ENCODE measurements at places on chromosomes 2 and 18.

DNA sequence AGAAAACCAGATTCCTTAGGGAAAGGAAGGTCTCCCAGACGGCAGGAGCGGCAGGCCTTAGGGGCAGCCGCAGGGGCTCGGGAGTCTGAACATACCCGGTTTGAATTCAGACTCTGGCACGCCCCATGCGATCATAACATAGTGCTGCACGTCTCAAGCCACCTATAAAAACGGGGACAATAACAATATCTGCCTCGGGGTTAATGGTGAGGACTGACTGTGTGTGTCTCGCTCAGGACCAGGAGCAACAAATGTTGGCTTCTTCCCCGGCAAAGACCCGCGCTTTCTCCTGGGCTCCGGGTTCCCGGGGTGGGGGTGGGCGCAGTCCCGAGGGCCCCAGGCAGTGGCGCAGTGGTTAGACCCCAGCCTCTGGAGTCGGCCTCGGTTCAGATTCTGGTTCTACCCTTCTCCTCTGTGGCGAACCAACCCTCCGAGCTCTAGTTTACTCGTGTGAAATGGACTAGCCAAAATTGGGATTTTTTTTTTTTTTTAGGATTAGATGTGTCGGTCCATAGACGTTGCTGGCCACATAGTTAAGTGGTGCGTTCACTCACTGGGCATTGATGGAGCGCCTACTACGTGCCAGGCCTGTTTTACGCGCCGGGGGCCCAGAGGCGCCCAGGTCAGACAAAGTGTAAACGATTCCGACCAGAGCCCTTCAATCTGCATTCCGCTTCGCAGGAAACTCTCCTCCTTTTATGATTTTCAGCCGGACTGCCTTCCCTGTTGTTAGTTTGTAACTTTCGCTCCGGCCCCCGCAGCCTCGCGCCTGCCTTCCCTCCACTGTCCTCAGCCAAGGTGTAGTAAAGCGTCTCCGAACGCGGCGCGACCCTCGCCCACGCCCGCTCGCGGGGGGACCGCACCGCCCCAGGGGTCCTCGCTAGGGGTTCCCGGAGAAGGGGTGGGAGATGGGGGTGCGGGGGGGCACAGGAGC lies 820 bp upstream of the SH3BP4 start:
- no peak for DNase-seq

DNA sequence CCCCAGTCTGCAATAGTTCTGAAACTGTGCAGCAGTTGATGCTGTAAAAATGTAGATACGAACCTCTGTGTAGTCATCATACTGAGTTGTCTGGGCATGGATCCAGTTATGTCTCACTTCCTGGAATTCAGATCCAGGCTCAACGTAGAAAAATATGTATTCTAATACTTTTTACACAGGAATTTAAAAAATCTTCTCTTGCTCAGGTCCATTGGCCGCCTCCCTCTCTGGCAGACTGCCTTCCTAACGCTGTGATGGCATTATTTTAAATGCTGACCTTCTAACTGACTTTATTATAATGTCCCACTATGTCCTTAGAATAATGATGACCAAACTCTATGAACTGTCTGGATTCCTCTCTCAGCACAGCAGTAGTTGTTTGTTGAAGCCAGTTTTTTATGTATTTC lies 119.6 kb downstream of the FEZ2 start:
- DNase-seq, result no peak

DNA sequence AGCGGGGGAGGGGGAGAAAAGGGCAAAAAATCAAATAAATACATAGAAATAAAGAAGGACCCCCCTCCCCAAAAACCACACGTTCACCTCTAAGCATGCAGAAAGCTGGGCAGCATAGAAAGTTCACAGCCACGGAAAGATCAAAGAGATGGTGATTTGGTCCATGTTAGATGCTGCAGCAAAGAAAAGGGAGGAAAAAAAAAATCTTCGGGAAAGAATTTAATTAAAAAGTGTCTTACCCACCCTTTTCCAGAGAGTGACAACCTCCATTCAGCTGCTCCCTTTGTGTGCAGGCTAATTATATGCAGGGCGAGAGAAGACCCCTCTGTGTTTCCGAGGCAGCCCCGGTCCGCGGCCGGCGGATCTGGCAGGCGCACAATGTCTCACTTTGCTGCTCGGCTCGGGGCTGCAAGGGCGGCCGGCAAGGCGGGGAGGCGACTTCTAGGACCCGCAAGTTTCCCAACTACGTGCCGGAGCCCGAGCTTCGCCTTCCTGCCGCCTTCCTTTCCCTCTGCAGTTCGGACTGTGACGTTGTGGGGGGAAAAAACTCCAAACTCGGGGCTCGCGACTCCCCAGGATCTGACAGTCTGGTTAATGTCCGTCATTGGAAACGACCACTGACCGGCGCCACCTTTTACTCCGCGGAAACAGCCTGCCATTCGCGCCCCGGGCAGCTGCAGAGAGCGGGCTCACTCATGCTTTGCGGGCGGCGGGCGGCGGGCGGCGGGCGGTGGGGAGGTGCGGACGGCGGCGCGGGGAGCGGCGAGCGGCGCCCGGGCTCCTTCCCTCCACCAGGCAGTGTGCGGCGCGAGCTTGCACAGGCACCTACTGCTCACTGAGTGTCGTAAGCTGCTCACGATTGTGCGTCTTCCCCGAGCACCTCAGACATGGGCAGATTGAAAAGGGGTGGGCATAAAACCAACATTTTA lies at the start of gene LRRTM1:
LRRTM1 (minus strand) TSS at position 844 of the 929 bp plus-strand sequence. CDS start 933 bp downstream, outside the sequence.
- DNase-seq, result peak; percentile 88

DNA sequence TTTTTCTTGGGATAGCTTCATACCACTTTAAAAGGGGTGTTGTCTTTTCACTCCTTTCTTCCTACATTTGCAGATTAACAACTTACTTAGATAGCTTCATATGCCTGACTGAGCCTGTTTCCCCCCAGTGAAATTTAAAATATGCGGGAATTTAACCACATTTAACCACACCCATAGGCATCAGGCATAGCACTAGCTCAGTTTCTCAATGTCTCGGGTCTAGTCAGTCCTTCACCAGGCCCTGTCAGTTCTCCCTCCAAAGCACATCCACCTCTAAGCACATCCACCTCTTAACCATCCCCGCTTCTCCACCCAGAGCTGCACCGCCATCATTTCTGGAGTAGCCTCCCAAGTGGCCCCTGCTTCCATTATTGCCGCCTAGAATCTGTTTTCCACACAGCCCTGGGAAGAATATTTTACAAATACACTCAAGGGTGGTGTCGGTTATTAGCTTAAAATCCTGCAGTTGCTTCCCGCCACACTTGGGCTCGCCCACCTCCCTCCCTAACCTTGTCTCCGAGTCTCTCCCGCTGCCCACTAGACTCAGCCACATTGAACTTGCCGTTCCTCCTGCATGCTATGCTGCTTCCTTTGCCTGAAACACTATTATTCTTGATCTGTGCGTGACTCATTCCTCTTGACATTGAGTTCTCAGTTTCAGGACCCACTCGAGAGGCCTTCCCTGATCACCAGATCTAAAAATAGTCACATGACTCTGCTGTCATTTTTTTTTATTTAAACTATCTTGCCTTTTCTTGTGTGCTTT lies 68.3 kb downstream of the SPTBN1 start:
- no peak for DNase-seq

DNA sequence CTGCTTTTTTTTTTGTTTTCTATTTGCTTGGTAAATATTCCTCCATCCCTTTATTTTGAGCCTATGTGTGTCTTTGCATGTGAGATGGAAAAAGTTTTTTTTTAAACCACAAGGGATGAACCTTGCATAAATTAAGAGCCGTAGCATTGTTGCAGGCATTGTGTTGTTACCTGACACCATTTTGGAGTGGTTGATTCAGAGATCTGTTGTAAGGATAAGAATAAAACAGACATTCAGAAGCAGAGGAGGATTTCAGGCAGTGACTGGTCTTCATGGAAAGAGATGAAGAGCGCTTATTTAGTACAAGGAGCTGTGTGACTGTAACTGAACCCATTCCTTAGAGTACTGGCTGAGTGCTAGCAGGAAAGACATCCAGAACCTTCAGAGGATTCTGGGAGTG lies 101.2 kb downstream of the LTBP1 start:
- no peak for DNase-seq

DNA sequence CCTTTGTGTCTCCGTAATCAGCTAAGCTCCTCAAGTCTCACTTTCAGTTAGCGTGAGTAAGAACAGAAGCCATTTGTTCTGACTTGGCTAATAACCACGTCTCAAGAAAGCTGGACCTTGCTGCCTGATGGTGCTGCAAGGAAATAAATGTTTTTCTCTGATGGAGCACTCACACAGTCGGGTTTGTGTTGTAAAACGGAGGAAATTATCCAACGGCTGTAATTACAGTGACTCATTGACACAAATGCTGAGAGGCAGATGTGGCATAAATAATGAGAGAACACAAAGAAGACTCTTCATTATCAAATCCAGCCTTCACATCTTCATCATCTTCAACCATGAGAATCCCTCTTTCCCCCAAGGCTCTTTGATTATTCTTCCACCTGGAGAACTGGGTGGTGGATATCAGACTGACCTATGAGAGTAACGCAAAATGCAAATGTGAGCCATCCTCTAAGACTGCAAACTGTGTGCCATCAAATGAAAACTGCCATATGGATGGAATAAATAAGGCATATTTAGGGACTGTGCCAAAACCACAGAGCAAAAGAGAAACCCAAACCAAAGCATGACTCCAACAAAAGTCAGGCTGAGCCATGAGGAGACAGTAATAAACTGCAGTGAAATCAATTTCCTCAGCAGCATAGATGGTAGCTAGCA lies 252.6 kb downstream of the RND3 start:
- DNase-seq, result peak; percentile 39

DNA sequence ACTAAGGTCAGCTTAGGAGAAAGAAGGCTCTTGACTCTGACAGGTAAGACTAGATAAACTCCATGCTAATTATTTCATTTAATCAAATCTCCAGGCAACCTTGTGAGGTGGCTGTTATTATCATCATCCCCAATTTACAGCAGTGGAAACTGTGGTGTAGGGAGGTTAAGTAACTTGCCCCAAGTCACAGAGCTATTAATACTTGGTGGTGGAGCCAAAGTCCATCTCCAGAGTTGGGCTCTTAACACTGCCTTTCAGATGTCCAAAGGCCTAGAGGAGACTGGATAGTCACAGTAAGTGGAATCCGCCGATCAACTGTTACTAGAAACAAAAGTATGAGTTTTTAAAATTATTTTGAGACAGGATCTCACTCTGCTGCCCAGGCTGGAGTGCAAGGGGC lies 46.6 kb upstream of the SP3 start:
- no peak for DNase-seq

DNA sequence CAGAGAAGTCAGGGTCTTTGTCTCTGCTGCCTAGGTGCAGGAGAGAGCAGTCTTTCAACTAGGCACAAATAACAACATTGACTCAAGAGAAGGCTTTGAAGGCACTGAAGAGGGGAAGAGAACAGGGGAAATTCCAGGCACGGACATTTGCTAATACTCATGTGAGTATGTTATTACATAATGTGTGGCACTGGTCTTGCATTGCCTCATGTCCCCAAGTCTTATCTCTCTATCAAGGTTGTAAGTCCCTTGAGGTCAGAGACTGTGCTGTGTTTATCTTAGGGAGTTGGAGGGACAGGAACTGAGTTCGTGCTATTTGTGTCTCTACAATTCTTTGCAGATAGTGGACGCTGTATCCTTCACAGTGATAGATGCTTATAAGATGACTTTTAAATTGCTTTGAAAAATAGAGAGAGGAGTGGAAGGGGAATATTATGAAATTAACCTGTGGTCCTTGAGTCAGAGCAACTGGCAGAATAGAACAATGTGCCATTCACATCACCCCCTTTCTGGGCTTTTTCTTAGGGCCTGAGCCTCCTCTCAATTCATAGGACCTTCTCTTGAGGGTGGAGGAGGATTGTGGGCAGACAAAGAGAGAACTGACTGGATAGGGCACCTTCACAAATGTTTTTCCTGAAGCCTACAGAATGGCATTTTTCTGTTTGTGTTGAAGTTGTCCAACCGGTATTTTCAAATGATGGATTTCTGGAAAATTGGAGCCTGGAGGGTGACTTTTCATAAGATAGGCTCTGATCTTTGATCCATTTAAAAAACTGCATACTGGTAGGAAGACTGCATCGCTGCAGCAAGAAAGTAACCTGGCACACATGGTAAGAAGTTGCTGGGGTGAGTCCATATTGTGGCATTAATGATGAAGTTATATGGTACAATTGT lies 96.6 kb upstream of the CXCR4 start:
- DNase-seq, result no peak

DNA sequence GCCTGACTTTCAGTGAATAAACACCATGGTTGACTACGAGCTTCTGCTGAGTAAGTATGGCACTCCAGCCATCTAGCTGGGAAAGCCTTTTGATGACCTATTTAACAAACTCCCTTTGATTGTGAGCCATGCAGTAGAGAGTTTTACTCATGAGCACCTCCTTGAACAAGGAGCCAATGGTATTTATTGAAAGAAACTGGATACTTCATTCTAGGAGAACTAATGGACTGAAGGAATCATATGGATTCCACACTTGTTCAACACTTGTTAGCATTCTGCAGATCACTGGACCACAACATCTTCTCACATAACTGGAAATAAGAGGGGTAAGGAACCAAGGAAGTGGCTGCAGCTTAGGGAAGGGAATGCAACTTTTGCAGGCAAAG lies 320.9 kb upstream of the ETAA1 start:
- no peak for DNase-seq

Data from brain (organoid and tissue), 16 donors.